ENCODE measurements at places on chromosomes 13 and 19.
A peak's percentile ranks its signal among the peaks of the same experiment; 100 is the strongest.

DNA sequence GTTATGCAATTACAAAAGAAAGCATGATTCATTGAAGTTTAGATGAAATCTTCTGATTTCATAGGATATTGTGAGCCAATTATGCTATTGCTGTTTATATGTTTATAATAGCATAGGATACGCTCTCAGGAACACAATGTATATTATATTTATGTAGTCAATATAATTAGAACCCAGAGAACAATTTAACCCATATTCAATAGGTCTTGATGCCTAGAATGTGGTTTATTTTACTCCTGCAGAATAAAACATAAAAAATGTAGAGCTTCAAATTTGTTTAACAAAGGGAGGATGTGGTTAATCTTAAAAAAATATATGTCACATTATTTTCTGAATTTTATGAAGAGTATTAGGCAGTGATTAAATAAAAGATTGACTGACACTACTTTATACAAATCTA is 380.8 kb upstream of the SPRY2 start:
- no peak for DNase-seq

- DNase-seq: peak; percentile 63
These were observed 35.4 kb upstream of the MAP3K10 start for GRCh38 chr19:40155749-40156265.

- DNase-seq: no peak
These were observed 1089.3 kb downstream of the EFNB2 start for GRCh38 chr13:105446197-105446596.

- DNase-seq: no peak
These were observed 3.2 kb downstream of the PIP5K1C start for GRCh38 chr19:3697094-3697493.

GRCh38 chr13:106550570-106551135 is 15.2 kb upstream of the EFNB2 start:
- no peak for DNase-seq

DNA sequence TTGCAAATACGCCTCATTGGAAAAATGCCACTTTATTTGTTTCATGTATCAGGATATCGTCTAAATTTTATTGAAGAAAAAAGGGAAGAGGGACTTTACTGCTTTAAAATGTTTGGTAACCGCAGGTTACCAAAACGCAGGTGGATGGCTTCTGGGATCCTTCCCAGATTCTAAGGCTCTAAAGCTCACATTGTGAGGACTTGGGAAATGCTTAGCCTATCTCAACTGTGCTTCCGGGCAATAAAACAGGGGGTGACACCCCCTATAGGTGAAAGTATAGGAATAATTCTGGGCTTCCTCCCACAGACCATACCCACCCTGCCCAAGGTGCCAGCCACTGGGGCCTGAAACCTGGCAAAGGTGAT is 73.2 kb upstream of the IPO5 start:
- no peak for DNase-seq

DNA sequence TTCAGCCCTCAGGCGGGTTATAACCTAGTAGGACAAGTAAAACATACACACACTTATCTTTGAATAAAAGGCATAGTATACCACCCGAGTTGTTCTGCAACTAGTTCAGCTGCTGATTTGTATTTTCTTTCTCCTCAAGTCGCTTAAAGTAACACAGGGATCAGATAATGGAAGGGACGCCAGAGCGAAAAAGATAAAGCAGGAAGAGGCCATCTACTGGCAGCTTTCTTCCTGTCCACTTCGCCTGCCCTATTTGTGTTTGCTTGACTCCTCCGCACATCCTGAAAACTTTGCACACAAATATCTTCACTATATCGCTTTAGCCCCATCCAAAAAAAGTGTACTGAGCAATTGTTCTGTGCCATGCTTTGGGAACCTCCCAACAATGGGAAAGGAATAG is 238.0 kb upstream of the SOX21 start:
- no peak for DNase-seq

DNA sequence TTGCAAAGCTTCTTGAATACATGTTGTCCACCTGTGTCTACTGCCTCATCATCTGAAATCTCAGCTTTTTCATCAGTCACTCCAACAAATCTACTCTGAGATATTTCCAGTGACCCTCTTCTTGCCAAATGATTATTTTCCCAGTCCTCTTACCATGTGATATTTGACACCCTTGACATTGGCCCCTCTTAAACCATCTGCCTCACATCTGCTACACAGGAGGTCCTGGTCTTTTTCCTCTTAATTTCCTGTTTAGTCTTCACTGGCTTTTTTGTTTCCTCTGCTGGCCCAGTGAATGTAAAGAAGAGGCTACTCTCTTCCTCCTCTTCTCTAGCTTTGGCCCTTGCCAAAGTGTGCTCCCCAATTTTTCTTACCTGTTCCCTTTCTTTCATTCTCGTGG is 218.7 kb downstream of the DNAJC15 start:
- no peak for DNase-seq

DNA sequence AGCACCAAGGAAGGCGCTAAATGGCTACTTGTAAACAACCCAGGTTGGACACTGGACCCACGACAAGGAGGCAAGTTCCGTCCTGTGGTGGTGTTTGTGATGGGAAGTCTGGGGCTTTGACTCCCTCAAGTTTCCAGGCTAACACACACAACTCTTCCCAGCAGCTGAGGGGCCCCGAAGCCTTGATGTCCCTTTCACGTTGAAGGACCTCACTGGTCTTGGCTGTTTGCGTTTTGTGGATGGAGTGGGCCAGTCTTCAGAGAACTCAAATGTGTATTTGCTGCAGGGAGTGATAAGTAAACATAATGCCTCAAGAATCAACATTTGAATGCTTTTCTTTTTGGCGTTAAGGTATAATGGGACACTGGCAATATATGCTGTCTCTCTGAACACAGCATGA is 199.2 kb downstream of the TM9SF2 start:
- DNase-seq: no peak

GRCh38 chr13:99265162-99265800 is 7.1 kb upstream of the GPR18 start:
- DNase-seq: no peak

- DNase-seq: no peak
These were observed 447.7 kb downstream of the GPC6 start for GRCh38 chr13:93674337-93674755.

DNA sequence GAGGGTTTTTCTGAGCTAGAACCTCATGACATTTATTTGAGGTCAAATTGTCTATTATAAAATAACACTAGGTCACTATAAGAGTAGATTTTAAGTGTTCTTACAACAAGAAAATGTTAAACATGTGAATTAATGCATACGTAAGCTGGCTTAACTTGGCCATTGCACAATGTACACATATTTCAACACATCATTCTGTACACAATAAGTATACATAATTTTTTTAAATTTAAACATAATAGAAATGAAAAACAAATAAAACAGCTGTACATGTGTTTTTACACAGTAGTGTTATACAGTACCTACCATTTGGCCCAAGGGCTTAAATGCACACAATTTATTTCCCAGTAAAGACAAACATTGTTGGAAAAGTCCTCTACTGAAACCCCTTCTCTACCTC is 269.9 kb downstream of the DACH1 start:
- no peak for DNase-seq

- DNase-seq: no peak
These were observed 284.1 kb upstream of the ZNF507 start for GRCh38 chr19:32061315-32061714.

DNA sequence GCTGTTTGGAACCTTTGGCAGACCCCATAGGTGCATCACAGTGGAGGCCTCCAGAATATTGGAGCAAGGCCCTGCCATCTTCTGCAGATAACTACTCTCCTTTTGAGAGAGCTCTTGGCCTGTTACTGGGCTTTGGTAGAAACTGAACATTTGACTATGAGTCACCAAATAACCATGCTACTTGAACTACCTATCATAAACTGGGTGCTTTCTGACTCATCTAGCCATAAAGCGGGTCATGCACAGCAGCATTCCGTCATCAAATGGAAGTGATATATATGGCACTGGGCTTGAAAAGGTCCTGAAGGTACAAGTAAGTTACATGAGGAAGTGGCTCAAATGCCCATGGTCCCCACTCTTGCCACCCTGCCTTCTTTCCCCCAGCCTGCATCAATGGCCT is 782.5 kb upstream of the SLITRK6 start:
- no peak for DNase-seq

- peak; percentile 52 for DNase-seq
These were observed 7.7 kb downstream of the PGLYRP1 start for GRCh38 chr19:46014941-46015686.

DNA sequence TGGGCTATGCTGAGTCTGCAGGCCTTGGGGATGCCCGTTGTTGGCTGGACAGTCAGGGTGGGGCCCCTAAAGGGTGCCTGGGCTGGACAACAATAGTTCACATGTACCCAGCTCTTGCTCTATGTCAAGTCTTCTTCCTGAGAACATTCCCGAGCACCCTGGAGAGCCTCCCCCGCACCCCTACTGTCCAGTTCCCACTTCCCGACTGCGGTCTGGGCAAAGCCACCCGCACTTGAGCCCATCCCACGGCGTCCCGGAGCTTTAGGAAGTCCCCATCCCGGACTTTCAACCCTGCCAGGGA is 1.1 kb upstream of the MPND start:
- no peak for DNase-seq

GRCh38 chr13:75416327-75417011 is 65.5 kb downstream of the TBC1D4 start:
- peak; percentile 68 for DNase-seq

- no peak for DNase-seq
These were observed 564.1 kb downstream of the DCT start for GRCh38 chr13:93915269-93915809.

DNA sequence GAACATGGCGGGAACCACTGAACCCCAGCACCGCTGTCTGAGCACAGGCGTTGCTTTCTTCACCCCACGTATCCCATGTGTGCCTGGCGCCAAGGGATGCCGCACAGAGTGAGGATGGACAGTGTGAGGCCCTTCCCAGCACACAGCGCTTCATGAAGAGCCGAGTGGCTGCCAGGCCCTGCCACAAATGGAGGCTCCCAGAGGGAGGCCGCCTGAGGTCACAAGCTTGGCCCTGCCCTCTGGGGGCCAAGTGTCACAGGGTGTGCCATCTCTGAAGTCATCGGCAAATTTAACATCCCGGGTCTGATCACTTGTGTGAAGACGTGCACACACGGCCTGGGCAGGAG is 24.4 kb downstream of the MPND start:
- peak; percentile 40 for DNase-seq

- DNase-seq: peak; percentile 57
These were observed 801 bp downstream of the QTRT1 start for GRCh38 chr19:10701955-10702525.

- DNase-seq: no peak
These were observed 5.6 kb downstream of the C5AR1 start for GRCh38 chr19:47315125-47315821.

DNA sequence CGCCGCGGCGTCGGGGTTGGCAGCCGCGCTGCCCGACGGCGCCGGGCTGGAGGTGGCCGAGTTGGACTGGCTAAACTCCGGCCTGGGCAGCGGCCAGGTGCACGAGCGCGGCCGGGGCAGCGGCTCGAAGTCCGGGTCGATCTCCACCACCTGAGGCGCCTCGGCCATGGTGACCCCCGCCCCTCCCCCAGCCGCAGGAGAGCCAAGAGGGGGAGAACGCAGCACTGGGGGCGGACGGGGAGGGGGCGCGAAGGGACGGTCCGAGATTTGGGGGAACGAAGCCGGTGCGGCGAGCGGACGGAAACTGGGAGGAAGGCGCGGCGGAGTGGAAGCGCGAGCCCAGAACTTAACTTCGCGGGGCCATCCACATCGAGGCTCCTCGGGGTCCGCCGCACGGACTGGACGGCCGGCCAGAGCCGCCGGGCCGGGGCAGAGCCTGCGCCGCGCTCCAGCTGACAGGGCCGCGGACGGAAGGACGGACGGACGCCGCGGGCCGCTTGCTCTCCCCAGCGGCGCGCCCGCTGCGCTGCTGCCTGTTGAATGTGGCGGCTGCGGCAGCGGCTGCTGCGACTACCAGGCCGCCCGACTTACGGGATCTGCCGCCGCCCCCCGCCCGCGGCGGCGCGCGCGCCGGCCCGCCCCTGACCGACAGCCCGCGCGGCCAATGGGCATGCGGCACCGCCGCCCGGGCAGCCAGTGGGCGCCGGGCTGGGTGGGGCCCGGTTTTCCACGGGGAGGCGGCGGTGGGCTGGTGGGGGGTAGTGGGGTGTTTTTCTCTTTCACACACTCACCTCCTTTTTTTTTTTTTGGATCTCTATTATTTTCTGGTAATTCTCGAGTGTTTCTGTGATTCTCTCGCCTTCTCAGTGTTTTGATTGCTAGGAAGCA is at the start of gene FOXO1:
FOXO1 (minus strand) TSS at position 597 of the 888 bp plus-strand sequence; CDS start at position 168, 429 bp downstream.
- peak; percentile 95 for DNase-seq

GRCh38 chr19:30762651-30763050 is 390.5 kb downstream of the ZNF536 start:
- DNase-seq: no peak

DNA sequence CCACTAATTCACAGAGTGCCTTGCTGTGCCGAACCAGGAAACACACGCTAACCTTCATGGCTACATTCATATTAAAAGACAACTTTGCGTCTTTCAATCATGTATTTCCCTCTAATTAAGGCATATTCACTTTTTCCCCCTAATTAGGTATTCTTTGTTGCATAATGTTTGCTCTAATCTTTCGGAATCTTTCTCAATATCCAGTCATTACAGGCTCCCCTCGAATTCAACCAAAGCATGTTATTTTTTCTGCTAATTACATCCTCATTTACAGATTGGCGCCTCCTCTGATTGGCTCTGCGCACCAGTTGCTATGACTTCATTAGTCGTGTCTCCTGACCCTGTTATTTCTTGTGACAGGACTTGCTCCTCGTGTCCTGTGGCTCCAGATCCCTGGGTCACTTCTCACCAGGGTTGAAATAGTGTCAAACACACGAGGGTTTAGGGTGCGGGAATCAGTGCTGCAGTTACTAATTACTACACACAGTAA is 226.7 kb upstream of the TSHZ3 start:
- DNase-seq: no peak

Data from GM12865 (cell line).